Upper lobe of right lung (tissue), 1 donor: ENCODE measurements at places on chromosomes 3 and 15. TPM values are rescaled to one million over a fixed set of nuclear protein-coding genes. Genes with fewer than 3 reads are reported as not detected.

DNA sequence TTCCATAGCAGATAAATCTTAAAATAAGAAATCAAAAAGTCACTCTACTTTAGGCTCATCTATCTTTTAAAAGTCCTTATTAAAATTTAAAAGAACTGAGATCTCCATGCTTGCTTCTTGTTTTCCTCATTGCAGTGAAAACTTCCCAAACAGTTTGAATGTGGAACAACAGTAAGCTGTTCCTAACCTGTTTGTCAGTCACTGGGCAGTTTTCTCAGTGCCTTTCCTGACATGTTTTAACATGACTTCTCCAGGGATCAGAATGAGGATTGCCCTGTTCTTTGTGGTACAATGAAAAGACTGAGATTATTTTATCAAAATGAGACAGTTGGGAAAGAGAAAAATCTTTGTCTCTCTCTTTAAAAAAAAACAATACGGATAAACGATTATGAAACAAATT is 774 bp downstream of the GPR87 start:
- DNase-seq: no peak

DNA sequence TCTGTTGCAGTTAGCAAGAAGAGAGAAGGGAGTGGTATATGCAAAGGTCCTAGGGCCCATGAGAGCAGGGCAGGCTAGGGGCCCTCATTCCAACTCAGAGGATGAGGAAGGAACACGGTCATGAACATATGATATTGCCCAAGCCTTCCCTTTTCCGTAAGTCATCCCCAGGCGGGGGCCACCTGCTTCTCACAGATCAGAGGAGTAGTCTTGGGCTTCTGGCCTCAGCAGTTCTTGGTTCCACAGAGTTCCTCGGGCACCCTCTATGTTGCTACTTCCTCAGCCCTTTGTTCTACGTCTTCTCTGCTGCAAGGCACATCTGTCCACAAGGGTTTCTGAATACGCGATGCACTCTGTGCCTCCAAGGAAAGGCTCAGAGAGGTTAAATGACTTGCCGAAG is 25.3 kb downstream of the EPHB3 start:
- DNase-seq: no peak

GRCh38 chr15:72890043-72890442 is 106.5 kb upstream of the ADPGK start:
- DNase-seq: no peak

Gene ABHD17C
- total RNA-seq: 41.4 TPM

Gene SLC28A2
- total RNA-seq: 0.35 TPM

DNA sequence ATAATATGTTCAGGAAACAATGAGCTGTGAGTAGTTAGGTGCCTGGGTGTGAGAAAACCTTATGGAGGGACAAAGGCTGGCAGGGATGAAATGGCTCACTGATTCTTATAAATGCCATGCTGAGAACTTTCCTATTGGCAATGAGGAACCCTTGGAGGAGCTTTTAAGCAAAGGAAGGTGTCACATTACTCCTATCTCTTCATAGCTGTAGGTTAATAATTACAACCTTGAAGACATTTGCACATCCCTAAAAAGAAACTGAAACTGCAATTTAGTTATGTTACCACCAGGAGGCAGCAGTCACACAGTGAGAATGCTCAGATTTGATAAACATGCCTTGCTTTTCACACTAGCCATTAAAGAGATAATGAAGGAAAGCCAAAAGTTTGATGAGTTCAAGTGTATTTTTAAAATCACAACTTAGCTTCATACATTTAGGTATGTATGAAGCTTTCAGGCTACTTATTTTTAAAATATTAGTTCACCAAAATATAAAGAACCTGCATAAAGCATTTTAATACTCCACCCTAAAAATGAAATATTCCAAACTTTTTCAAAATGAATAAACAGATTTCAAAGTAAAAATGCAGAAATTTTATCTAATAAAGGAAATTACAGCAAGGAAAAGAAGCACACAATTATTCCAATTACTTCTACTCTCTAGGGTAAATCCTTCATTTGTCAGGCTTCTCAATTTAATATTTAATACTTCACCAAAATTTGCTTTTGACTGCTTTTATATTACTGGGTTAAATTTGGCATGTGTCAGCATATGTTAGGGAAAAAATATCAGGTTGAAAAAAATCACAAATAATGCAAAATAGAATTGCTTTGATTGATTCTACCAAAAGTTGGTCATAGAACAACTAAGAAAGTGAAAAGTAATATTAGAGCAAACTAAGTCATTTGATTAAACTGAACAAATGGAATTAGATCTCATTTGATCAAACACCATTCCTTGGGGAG is 136.9 kb upstream of the SLC2A2 start:
- no peak for DNase-seq

Gene C3orf62
- 6.8 TPM for total RNA-seq

DNA sequence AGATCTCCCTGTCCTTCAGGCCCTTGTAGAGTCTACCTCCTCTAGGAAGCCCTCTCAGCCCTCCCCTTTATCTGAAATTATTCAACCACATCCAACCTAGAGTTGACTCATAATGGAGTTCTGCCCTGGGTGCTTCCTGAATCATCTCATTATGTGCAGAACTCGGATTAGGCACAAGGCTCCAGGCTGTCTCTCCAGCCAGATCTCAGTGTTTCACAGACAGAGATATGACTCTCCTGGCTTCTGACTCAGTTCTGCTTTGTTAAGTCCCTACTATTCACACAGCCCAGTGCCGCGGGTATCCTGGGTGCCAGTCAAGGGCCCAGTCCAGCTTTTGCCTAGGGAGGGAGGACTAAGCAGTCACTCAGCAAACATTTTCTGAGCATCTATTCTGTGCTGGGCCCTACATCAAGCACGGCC is 9.3 kb downstream of the STRA6 start:
- no peak for DNase-seq
